Activated naive CD4-positive, alpha-beta T cell treated with anti-CD3 and anti-CD28 coated beads for 36 hours (primary cell): ENCODE measurements at places on chromosomes 11 and 22.

- DNase-seq: no peak
Observed at GRCh38 chr11:131423688-131424087, 53.3 kb downstream of the NTM start.

DNA sequence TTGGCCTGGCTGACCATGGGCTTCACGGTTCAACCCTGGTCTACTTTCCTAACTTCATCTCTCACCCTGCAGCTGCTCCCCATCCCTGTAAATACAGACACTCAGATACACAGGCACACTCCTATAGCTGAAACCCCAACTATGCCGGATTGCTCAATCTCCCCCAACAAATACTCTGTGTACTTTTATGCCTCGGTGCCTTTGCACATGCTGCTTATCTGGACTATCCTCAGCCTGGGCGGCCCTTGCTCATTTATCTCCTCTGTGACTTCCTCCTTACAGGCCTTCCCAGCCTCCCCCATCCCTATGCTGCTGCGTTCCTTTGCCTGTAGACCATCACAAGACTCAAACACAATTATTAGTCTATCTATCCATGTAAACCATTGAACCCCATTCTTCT lies 76.6 kb downstream of the PKNOX2 start:
- DNase-seq: no peak

DNA sequence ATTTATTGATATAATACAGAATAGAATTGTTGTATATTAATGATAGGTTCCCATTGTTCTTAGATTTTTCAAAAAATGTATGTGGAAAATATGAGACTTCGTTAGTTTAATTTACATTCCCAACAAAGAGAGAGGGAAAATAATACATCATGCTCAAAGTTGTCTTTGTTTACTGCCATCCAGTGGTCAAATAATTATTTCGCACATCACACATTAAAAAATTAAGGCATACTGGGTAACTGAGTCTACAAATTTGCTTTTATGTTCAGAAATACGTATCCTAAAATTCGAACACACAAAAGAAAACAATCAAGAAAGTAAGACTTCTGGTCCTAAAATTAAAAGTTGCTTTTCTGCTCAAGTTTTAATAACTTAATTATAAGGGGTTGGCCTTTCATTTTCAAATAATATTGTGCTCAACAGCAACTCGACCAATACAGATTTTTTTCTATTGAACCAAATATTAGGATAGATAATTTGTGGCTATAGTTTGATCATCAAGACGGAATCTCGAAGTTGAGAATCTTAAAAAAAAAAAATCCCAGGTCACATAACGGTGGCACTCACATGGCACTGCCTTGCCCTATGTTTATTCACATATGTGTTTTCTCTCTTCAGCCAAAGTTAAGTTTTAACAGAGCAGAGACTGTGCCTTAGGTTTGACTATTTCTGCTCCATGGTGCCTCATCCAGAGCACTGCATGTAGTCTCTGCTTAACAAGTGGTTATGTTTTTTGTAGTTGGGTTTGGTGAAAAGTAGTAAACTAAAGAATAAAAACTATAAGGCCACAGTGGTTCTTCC lies 12.3 kb downstream of the PDGFD start:
- no peak for DNase-seq

DNA sequence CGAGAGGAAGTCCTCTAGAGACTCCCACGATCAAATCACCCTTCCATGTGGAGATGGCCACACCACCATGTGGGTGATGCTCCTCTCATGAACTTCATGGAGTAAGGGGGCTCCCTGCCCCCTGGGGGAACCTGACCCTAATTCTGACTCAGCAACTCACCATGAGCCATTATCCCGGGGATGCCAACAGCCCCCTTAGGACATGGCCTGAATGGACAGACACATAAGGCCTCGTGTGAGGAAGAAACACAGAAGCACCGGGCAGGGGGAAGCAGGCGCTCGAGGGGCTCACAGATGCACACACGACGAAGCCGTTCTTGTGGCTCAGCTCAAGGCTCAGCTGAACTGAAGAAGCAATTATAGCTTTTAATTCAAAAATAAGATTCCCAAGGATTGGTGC lies 99.5 kb upstream of the BID start:
- no peak for DNase-seq

DNA sequence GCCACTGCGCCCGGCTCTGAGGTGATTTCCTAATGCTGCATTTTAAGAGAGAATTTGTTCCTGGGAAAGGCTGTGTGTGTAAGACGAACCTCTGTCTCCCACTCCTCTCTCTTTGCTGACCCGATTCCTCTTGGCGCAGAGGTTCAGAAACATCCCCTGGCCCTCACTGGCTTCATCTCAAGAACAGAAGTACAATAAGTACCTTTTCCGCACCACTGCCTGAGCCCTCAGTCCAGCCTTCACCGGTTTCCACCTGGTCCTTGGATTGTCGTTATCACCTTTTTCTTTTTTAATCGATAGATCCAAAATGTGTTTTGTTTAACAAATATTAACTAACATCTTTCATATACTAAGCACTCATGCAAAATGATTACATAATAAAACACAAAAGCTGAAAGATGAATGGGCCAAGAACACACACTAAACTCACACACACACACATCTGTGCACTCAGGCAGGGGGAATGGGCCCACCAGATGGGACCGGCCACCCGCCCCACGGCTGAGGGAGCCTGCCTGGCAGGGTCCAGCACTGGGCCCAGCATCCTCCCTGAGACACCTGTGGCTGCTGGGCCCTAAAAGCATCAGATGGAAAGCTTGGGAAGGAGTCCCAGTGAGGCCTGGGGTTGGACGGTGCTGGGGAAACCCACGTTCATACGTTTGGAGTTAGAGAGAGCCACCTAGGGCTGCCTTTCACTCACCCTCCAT lies 50.4 kb upstream of the A4GALT start:
- no peak for DNase-seq

DNA sequence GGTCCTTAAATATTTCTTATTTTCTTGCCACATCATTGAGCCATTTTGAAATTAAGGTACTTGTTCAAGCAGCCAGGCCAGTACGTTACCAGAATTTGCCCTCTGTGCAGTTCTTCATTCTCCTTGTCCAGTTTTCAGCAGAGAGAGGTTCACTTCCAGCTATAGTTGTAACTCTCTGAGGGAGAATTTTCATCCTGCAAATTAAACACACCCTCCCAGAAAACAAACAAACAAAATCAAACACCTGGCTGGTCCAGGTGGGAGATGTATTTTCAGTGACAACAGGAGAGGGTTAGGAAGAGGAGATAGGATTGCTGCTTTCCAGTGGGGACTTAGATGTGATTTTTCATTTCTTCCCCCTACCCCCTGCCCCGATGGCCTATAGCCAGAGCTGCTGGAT lies 45.0 kb downstream of the LHFPL7 start:
- no peak for DNase-seq

DNA sequence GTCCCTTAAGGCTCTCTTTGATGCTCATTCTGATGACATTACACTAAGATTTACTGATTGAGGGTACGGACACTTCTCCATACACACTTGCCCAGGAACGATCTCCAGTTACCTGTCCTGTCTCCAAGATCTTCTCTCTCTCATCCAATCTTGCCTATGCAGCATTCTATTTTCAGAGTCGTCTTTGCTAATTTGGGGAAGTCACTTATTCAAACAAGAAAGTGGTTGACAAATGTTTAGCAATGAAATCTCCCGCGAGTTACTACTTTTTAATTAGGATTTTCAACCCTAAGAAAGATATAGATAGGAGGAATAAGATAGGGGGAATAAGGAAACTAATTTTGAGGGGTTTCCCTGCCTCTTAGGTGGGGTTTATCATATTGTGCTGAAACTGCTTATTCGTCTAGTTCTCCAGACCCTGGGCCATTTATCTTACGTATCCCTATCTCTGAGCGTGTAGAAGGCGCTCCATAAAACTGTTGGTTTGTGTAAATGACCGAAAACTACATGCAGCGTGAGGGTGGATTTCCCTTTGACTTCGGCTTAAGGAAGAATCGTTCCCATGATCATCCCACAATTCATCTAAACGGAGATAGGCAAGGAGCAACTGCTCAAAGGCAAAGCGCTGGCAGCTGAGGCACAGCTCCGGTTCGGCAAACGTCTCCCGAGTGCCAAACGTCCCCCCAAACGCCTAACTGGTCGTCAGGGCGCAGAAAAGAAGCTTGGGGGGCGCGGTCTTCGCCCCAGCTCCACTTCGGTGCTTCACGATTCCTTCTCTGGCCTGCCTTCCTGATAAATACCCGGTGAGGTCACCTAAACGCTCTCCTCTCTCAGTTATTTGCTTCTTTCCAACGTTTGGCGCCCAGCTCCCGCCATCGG lies 804 bp downstream of the APIP start:
- DNase-seq: no peak

GRCh38 chr11:85977751-85978160 lies 91.1 kb downstream of the PICALM start:
- no peak for DNase-seq

DNA sequence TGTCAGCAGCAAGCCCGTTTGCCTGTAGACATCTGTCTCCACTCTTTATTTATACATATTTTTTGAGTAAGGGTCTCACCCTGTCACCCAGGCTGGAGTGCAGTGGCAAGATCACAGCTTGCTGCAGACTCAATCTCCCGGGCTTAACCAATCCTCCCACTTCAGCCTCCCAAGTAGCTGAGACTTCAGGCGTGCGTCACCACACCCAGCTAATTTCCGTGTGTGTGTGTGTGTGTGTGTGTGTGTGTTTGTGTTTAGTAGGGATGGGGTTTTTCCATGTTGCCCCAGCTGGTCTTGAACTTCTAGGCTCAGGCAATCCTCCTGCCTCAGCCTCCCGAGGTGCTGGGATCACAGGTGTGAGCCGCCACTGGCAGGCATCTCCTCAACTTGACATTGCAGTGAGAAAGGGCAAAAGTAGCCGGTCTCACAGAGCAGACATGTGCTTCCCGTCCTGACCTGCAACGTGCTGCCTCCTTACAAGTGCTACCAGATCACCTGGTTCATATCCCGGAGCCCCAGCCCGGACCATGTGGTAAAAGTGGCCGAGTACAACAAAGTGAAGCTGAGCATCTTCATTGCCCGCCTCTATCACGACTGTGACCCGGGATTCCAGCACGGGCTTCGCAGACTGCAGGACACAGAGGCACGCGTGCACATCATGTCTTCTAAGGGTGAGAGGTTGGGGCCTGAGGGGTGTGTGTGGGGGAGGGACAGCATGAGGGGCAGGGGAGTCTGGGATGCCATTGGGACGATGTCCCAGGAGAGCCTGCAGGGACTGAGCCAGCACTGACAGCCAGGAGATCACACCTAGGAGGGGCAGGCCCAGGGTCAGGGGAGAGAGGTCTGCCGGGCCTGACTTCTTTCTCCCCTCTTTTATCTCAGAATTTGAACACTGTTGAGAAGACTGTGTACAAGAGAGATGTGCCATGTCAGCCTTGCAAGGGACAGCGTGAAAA lies 5.6 kb upstream of the APOBEC3H start:
- no peak for DNase-seq

DNA sequence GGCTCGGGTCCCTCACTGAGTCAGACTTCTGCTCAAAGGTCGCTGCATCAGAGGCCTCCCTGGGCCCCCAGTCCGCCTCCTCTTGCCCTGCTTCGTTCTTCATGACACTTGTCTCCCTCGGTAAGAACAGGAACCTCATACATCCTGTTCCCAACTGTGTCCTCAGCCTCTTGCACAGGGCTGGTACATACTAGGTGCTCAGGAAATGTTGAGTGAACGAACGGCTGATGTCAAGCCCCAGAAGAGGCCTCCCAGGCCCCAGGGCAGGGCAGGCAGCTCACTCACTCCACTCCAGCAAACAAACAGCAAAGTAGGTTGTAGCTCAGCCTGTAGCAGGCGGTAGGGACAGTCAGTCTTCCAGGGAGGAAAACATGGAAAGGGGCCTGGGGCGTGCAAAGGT lies 17.2 kb downstream of the SYNGR1 start:
- DNase-seq: no peak

GRCh38 chr11:112421879-112422278 lies 161.2 kb upstream of the PLET1 start:
- DNase-seq: no peak

GRCh38 chr11:127844876-127845275 lies 742.5 kb downstream of the ETS1 start:
- DNase-seq: no peak

DNA sequence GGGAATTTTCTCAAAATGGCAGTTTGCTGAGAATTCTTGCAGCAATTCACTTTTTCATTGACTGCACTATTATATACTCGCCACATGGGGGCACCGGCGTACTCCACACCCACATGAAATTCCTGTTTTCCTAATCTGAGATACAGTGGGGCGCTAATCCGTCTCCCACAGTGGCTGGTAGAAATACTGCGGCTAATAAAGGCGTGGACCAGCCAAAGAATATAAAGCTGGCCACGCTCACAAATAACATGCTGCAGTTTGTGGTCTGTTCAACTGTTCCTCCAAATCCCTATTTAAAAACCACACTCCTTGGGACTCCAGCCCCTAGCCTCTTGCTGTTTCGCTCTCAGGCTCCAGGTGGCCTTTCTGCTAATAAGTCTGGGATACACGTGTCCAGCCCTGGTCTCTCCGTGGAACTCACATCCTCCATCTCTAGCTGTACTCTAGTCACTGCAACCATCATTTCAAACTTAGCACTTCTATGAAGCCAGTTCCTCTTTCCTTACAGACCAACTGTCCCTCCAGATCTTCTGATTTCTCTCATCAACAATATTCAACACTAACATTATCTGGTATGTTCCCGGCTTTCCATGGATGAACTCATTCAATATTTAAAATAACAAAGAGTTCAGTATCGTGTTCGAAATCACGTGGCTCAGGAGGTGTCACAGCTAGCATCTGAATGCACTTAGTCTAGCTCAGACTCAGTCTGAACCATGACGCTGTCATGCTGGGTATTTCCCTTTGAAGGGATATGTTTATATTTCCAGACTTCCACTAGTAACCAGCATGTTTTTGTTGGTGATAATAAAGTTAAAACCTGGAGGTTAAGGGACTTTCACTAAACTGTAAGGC lies 22.0 kb downstream of the TBRG1 start:
- peak; percentile 26 for DNase-seq

- DNase-seq: no peak
Observed at GRCh38 chr11:119589001-119589400, 140.0 kb downstream of the NECTIN1 start.

DNA sequence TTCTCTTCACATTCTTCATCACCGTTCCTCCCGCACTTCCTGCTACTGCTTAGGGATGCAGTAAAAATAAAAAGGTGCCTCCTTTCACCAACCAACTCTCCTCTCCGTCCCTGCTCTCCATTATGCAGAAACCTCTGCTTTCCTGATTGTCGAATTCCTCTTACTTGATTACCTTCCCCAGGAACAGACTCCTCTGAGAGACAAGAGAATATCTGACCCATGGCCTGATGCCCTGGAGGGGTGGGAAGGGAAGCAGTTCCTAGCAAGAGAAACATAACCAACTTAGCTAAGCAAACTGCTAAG lies 80.9 kb downstream of the TRIM29 start:
- no peak for DNase-seq
